ENCODE measurements at places on chromosomes 12 and 14.

DNA sequence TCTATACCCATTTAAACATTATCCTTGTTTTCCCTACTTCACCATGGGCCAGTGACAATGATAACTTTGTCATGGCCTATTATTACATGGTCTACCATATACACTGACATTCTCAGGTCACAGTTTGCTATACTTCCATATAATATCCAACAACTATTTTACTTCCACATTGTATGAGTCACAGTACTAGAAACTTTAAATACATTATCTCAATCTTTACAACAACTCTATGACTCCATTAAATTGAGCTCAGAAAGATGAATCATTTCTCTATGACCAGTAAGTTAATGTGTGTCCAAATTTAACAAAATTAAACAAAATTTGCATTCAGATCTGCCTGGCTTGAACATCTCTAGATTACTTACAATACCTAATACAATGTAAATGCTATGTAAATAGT lies 93.9 kb downstream of the PLEKHG7 start:
- DNase-seq: no peak

- DNase-seq: no peak
These were observed 6.0 kb downstream of the CDKN1B start for GRCh38 chr12:12723149-12723680.

DNA sequence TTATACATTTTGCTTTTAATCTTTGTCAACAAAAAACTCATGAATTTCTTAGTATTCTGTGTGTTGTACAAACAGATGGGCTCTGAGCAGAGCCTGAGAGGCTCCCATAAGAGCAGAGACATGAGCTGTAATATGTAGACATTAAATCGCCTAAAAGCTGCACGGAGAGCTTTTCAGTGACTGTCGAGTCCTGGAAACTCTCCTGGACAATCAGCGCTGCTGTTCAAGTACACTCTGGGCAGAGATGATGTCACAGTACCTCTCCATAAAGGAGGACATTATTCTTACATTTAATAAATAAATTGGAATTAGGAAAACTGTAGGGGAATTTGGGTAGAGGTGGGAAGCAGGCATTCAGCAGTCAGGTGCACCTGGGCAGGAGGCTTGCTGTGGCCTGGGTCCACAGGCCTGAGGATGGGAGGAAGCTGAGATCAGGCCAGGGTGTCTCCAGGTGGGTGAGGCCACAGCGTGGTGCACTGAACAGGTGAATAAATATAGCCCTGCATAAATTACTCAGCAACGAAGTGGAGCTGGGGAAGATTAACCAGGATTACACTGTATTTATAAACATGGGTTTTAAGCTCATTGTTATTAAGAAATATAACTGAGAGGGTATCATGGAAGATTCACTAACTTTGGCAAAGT lies 13.3 kb upstream of the TCL1A start:
- DNase-seq: no peak

GRCh38 chr14:63045612-63046320 lies 508 bp upstream of the KCNH5 start:
- no peak for DNase-seq

GRCh38 chr14:96042248-96042930 lies 3.2 kb downstream of the C14orf132 start:
- no peak for DNase-seq

DNA sequence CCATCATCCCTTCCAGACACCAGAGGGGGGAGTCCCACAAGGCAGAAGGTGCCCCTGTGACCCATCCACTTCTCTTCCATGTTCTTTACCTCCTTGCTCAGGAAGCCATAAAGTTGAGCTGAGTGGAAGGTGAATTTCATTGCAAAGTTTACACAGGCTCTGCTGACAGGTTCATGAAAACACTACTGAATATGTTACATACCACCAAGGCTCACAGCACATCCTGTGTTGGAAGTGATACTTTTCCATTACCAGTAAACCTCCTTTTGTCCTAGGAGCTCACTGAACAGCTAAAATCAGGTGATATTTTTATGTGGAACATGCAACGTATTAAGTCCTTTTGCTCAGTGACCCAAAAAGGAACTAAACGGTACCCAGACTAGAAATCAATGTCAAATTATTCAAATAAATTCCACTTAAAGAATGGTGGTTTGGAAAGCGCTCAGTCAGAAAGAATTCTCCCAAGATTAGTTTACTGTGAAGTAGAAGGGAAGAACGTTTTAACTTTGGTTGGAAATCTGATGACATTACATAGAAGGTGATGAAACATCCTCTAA lies 196.2 kb upstream of the NUDT4 start:
- DNase-seq: no peak

GRCh38 chr12:58919231-58920101 lies 838 bp downstream of the LRIG3 start:
- no peak for DNase-seq

DNA sequence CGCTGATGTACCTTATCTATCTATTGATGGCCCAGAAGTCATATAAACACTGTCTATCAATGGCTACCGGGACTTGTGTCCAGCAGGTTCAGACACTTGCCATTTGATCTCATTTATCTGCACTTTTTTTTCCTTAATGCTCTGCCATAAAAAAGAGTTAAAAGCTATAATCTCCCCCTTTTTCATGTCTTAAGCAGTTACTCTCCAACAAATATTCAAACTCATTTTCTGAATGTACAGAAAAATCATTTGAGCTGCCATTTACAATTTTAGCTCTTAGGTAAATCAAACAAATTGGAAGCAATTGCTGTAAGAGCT lies 101.4 kb downstream of the SLC8A3 start:
- DNase-seq: no peak

DNA sequence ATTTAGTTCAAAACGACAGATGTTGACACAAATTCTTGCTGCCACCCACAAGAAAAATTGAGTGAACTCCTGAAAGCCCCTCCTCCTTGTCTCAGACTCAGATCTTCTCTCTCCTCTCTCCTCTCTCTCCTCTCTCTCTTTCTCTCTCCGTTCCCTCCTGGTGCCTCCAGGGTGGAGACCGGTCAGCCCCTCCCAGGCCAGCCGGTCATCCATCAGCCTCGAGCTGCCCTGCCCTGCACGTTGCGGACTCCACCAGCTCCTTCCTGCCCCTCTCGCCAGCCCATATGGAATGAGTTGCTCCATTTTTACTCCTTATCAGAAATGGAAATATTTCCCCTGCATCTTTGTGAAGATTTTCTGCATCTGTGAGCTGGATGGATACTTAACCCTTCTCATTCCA lies 103.8 kb downstream of the TBX5 start:
- DNase-seq: no peak

DNA sequence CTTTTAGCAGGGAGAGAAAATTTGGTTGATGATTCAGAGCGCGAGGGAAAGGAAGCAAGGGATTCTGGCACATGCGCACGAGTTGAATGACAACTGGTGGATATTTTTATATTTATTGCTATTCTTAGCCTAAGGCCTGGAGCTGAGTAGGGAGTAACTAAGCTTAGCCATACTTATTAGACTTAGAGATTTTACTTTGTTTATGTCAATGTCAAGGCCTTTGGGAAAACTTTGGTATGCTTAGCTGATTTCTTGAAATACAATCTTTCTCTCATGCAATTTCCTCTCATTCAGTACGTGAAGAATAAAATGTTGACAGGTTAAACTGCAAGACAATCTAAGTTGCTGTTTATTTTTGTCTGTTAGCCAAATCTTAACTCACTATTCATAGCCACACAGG lies 101.1 kb downstream of the CRADD start:
- DNase-seq: no peak

GRCh38 chr14:53152887-53153701 lies at the start of gene DDHD1:
Gene DDHD1, minus strand, starts transcription at chr14:53153323. Its CDS starts 225 bp downstream, at chr14:53153098.
- DNase-seq: peak; percentile 73

DNA sequence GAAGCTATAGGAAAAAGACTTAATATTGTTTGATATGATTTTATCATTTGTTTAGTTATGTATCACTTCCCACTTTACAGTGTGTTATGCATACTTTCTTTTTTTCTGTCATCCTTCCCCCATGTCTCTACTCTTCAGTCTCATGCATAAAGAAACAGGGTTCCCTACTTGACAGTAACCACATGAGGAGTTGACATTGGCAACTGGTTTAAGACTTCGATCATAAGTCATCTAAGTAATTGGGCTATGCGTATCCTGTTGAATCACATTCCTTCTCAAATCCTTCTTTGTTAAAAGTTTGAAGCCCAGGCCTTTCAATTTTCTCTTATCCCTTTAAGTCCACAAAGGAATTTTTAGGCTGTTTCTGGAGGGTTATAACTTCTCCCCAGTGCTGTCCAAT lies 358.7 kb downstream of the RAD51B start:
- DNase-seq: no peak

GRCh38 chr12:124389138-124389724 lies 94.3 kb downstream of the RFLNA start:
- peak; percentile 26 for DNase-seq

DNA sequence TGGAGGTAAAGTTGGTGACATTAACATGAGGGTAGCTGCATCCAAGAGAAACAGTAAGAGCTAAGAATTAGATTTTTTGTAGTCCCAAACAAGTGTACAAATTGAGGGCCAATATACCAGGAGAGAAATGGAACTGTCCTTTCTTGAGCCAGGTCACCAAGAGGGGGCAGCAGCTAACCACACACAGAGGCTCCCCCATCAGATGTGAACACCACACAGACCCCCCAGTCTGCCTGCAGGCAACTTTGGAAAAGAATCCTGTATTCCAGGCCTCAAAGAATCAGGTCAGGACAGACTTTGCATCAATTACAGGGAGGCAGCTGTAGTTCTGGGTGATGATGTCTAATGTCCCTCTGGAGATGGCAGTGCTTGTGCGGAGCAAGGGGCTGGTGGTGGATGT lies 77.9 kb downstream of the SPTB start:
- DNase-seq: no peak

DNA sequence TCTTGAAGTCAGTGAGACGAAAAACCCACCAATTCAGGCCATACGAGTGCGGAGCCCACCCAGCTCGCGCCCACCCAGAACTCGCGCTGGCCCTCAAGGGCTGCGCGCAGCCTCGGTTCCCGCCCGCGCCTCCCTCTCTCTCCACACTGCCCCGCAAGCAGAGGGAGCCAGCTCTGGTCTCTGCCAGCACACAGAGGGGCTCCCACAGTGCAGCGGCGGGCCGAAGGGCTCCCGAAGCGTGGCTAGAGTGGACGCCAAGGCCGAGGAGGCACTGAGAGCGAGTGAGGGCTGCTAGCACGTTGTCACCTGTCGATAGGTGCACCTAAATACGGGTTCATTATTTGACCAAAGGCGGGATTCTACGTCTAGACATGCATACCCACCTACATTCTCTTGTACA lies 2.2 kb upstream of the CDKN3 start:
- no peak for DNase-seq

DNA sequence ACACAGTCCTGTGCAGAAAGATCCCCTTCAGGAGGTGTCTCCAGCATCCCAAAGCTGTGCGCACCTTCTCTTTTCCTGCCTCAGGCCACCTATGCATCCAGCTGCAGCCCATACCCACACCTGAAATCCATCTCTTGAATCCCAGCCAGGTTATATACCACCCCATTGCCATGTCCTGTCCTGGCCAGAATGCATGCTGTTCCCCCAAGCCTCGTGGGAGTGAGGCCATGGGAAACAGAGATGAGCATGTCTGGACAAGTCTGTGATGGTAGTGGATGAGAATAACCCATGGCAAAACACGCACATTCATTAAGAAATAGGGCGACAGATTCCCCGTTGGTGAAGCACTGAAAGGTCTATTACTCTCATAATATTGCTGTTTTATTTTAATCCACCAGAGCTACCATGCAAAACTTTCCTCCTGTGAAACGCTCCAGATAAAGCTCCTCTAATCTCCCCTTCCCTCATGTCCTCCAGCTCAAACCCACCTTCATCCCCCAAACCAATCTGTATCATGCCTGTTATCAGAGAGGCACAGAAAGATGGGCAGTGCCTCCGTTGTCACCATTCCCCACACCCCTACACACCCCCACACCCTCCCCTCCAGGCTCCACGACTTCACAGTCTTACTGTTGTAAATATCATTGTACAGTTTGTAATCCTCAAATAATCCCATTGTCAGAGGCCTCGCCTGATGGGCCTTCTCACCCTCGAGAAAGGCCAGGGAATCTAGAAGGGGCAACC lies 97.5 kb upstream of the FKBP4 start:
- no peak for DNase-seq

- DNase-seq: no peak
These were observed 27.6 kb downstream of the HELB start for GRCh38 chr12:66329941-66330340.

All from stimulated activated CD8-positive, alpha-beta memory T cell treated with anti-CD3 and anti-CD28 coated beads, Interleukin-2, amount 100 ng/mL, for 1 hour (primary cell).